ENCODE measurements at places on chromosomes 5 and 9. TPM values are rescaled to one million over a fixed set of nuclear protein-coding genes. Genes with fewer than 3 reads are reported as not detected.

DNA sequence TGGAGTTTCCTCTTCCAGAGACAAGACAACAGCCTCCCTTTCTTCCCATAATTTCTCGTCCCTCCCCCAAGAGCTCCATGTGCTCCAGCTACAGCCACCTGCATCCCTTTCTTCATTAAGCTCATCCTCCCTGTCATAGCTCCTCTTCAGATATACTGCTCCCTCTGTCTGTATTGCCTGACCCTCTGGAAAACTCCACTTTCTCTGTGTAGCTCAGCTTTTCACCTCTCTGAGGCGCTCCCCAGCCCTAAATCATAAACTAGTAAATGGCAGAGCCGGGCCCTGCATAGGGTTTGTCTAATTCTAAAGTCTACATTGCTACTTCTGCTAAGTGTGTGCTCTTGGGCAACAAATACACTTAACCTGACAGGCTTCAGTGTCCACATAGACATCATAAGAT is 8.8 kb upstream of the PLIN2 start:
- no peak for DNase-seq

DNA sequence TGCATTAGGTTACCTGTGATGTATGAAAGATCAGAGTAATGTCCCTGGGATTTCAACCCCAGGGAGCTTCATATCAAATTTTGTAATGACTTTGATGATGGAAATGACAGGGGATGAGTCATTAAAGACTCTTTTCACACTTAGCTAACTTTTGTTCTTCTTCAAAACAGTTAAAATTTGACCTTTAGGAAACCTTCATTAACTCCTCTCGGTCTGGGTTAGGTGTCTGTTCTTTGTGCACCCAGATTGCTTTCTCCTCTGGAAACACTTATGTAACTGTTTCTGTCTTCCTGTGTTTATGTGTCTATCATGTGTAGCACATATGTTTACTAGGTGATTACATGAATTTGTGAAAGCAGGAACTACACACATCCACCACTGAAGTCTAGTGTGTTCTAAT is 1.6 kb downstream of the SRFBP1 start:
- no peak for DNase-seq

DNA sequence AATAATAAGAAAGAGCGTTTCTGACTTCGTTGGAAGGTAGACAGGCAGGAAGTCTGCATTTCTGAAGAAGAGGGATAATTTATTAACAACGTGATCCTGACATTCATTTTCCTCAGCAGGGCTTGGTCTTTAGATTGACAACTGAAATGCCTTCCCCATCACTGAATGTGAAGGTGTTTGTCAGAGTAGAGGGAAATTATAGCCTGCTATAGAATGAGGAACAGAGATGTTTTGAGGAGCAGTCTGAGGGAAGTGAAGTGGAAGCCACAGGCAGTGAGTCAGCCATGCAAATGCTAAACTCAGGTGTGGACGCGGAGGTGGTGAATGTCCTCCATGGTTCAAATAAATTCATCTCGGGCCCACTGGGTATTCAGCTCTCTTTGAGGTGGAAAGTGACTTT is 30.5 kb downstream of the C7 start:
- DNase-seq: no peak

GRCh38 chr5:96863114-96863513 is 13.2 kb upstream of the ERAP2 start:
- DNase-seq: no peak

Gene TAS2R1
- not detected for total RNA-seq

DNA sequence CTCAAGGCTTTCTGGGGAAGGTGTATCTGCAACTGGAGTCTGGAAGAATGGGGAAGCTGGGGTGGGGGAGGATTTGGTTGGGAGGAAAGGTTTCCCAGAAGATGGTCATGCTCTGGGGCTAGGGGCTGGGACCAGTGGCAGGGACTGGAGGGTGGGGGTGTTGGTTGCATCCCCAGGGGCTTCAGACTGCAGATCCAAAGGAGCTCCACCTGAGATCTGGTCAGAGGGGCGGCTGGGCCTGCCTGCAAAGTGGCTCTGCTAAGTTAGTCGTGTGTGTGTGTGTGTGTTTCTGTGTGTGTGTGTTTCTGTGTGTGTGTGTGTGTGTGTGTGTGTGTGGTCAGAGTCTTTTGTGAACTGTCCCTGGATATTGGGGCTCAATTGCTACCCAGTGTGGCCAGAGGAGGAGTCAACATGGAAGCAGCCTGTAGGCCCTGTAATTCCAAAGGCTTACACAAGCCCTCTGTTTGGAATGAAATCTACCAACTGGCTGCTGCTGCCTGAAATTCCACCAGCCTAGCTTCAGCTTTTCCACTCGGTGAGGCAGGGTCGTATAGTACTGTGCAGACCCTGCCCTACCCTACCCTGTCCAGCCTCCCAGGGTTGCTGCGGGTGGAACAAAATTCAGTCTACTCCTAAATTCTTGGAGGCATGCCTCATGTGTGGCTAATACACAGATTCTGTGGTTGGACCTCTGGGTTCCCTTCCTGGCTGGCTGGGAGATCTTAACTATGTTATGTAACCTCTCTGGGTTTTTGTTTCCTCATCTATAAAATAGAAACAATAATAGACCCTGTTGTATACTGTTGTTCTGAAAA is 12.5 kb upstream of the SYNPO start:
- DNase-seq: no peak

Gene CREBRF
- 7.6 TPM for total RNA-seq

Gene PCDHGB7
- 1.3 TPM for total RNA-seq

DNA sequence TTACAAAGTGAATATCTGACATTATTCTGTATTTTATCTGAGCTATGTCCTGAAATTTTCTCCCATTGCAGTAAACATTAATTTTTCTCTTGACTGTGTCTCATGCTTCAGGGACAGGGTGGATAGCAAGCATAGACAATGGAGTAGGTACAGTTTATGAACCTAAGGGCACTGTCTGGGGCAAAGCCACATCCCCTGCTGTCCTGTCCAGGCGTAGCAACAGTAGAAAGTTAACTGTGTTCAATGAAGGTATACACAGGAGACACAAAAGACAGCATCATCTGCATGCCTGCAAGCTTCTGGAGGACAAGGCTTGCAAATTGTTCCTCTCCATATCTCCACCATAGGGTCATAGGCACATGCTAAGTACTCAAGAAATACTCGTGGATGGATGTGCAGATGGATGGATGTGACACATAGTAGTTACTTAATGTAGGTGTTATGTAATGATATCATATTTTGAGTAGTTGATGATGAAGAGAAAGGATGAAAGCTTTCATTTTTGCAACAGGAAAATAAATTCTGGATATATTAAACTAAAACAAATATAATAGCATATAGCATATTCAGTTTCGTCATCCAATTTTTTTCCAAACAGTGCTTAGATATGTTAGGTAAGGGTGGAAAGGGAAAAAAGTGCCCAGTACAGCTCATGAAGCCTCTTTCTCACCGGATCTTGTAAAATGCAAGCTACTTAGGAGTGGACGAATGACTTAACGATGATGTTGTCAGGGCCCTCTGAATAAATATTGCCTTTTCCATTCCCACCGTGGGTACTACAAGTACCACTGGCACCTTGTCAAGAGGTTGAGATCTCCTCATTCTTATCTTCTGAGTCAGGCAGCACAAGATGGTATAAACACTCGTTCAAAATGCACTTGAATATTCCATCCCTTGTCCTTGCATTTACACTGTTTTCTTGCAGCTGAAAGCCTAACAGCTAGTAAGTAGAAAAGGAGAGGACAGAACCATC is 19.9 kb upstream of the ZSWIM6 start:
- DNase-seq: no peak

Gene PRR16
- total RNA-seq: not detected

DNA sequence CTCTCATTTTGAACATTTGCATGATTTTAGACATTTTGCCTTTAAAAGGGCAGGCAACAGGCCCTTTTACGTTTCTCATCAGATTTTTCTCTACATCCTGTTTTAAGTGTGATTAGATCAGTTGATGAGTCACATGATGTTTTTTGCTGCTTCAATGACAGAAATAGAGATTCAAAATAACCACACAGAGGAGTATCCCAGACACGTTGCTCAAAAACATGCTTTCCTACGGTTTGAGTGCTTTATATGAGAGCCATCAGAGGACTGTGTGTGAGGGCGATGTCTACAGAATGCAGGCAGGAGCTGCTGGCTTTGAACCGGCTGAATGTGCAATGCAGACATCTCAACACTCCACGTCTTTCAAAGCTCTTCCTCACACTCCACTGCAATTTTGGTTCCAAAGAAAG is 42.1 kb downstream of the OTULIN start:
- no peak for DNase-seq

Gene SPATA31A3
- total RNA-seq: not detected

GRCh38 chr9:89916001-89916597 is 311.3 kb downstream of the GADD45G start:
- DNase-seq: no peak

GRCh38 chr5:125372694-125373631 is 626.5 kb upstream of the ZNF608 start:
- DNase-seq: no peak

Gene C9
- 0.13 TPM for total RNA-seq

Gene PCDHB14
- not detected for total RNA-seq

Gene ROR2
- total RNA-seq: not detected

Gene IFNA2
- total RNA-seq: not detected

DNA sequence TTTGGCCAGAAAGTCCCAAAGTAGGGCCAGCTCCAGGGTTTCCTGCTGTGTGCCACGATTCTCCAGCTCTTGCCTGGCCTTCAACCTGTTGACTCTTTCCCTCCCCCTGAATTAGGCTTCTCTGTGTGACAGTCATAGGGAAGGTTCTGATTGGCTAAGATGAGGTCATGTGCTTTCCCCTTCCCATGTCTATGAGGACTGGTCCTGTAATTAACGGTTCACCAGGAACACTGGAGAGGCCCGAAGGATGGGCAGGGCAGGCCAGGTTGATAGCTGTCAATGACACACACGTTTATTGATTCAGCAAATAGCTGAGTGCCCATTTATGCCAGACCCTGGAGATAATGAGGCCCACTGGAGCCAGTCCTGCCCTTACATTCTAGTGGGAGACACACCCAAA is 9.0 kb upstream of the PRR7 start:
- DNase-seq: no peak

- no peak for DNase-seq
These were observed 122.8 kb downstream of the PPP2R2B start for GRCh38 chr5:146755793-146756192.

Gene ORM2
- total RNA-seq: 0.64 TPM

DNA sequence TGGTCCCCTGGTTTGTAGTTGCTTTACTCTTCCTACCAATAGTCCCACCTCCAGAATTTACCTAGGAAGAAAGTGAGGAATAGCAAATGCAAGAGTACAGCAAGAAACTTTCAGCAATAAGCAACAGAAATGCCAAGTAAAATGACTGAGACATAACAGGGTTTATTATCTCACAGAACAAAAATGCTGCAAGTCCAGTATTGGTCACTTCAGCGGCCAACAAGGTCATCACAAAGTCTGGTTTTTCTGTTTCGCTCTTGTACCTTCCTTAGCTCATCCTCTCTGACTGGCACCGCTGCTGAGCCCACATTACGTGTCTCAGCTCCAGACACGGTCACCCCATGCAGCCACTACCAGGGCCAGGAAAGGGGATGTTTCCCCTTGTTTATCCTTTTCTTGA is 82.7 kb downstream of the RFK start:
- DNase-seq: no peak

DNA sequence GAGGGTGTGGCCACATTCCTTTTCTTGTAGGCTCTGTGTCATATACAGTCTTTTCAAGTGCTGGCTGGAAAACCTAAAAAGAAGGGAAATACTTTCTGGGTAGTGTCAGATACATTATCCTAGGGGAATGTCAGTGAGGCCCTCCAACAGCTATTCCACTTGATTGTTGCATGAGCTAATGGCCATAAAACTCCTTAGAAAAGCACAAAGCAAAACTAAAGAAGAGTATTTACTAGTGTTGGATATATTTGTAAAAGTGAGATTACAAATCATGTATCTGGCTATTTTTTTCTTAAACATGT is 829 bp downstream of the ANXA1 start:
- no peak for DNase-seq

DNA sequence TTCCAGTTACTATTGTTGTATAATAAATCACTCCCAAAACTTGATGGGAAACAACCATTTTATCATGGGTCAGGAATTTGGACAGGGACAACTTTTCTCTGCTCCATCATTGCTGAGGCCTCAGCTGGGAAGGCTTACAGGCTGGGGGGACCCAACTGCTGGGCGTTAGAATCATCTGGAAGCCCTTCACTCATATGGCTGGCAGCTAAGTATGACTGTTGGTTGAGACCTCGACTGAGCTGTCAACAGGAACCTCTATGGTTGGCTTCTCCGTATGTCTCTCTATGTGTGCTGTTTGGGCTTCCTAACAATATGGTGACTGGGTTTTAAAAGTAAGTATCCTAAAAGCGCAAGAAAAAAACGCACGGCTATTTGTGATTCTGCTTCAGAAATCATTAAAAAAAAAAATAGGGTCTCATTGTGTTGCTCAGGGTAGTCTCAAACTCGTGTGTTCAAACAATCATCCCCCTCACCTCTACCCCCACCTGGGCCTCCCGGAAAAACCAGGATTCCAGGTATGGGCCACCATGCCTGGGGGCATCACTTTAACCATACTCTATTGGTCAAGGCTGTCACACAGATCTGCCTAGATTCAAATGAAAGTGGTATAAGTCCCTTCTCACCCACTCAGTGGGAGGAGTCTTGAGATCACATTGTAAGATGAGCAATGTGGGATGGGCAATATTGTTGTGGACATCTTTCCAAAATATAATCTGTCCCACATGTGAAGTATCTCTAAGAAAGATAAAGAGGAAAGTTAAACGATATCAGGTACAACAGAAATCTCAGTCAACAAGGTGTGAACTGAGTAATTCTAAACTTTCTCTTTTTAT is 15.2 kb downstream of the FNBP1 start:
- no peak for DNase-seq

DNA sequence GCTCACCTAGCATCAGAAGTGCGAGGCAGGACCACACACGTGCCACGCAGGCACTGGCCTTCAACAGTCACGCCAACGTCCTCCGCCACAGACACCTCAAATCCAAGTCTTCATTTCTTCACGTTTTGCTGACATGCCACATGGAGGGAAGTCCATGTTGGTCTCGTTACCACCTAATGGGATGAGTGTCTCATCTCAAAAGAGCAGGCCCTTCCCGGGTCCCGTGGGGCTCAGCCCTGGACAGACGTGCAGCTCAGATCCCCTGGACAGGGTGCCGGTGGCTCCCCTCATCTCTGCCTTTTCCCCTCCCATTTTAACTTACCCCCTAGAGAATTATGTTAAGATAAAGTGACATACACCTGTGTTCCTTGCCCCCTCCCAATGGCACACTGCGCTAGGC is 76.8 kb downstream of the MRPL36 start:
- DNase-seq: no peak

GRCh38 chr9:115385383-115386122 is 267.6 kb upstream of the TNC start:
- no peak for DNase-seq

DNA sequence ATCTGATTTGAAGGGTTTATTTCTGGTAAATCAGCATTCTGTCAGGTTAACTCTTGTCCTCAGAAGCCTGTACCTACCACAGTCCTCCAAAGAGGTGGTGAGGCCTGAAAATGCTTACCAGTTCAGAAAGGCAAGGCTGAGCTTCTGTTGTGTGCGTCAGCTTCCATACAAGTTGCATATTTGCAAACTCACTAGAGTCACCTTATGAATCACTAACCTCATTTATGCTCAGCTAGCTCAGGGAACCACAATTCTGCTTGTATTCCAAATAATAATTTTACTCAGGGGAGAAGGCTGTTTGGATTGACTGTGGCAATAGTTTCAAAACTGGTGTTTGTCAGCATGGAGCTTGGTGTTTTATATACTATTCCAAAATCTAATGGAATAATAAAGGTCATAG is 355.1 kb upstream of the RFX3 start:
- DNase-seq: no peak
